Left renal cortex interstitium (tissue), 4 donors: ENCODE measurements at places on chromosomes 1 and 21. TPM values are rescaled to one million over a fixed set of nuclear protein-coding genes. Genes with fewer than 3 reads are reported as not detected.
A peak's percentile ranks its signal among the peaks of the same experiment; 100 is the strongest.

- DNase-seq, result no peak
Observed at GRCh38 chr1:169513208-169513607, 27.5 kb upstream of the SLC19A2 start.

DNA sequence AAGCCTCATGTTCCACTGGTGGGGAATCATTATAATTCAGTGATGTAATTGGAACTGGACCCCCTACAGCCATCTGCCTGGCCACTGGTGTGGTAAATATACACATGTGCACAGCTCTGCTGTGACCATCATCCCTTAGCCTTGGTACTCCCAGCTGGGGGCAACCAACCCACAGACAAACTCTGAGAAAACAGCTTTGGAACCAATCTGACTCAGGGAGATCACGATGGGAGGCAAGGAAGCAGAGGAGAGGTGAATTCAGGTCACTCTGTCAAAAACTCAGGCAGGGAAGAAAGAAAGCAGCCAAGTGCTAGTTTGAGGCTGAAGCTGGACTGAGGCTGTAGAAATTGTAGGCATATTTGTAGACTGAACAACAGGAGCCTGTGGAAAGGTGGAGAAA, 197.8 kb upstream of the GALNT2 start:
- no peak for DNase-seq

GRCh38 chr1:40825435-40825788, 36.8 kb downstream of the CITED4 start:
- DNase-seq, result no peak

DNA sequence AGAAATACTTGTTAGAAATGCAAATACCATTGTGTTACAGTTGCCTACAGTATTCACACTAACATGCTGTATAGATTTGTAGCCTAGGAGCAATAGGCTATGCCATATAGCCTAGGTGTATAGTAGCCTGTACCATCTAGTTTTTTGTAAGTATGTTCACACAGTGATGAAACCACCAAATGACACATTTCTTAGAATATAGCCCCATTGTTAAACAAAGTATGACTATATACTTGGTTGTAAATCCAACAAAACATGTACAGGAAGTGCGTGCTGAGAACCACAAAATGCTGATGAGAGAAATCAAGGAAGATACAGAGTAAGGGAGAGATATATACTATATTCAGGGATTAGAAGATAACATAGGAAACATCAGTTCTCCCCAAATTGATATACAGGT, 92.2 kb downstream of the POU2F1 start:
- no peak for DNase-seq

DNA sequence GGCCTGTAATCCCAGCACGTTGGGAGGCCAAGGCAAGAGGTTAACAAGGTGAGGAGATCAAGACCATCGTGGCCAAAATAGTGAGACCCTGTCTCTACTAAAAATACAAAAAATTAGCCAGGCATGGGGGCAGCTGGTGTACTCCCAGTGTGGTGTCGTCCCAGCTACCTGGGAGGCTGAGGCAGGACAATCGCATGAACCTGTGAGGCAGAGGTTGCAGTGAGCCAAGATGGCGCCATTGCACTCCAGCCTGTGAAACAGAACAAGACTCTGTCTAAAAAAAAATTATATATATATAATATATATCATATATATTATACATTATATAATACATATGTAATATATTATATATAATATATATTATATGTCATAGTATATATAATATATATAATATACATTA, 249.2 kb upstream of the TPTE start:
- DNase-seq, result no peak

DNA sequence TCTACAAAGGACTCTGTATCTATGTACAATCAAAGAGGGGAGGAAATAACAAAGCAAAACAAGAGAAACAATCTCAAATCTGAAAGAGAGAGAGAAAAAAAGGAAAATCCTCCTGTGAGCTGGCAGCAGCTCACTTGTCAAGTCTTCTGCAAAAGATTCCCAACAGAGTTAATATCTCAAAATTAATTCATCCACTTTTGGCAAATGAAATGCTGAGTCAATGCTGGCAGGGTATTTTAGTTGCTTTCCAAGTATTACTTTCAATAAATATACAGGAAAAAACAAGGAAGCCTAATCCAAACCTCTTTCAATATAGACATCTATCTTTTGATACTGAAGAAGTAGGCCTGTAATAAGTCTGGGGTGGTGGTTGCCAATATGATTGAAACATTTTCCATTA, 613.9 kb upstream of the NEGR1 start:
- DNase-seq, result no peak

DNA sequence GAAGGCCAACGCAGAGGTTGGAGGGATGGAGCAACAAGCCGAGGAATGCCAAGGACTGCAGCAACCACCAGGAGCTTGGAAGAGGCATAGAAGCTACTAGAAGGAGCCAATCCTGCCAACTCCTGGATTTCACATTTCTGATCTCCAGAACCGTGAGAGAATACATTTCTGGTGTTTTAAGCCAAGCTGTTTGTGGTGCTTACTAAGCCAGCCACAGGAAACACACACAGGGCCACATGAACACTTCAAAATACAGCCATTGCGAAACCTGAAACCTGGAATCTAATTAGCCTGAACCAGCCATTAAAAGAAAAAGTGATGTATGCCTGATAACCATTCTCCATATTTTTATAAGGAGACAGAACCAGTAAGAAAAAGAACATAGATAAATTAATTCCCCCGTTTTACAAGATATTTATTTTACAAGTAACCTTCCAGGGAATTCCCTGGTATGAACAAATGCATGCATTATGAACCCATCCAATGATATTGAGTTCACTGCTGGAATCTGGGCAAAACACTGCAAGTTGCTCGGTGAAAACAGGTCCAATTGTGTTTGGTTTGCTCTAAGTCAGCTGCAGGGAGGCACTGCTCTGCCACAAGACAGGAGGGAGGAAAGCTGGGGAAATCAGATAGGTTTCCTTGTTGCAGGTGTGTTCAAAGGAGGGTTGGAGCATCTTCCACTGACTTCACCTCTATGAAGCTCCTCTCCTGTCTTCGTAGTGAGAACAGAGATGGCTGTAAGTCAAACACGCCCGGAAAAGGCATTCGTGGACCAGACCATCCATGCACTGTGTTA, 70.2 kb downstream of the ETS2 start:
- no peak for DNase-seq

LCE1B gene
- polyA plus RNA-seq, result not detected

- no peak for DNase-seq
Observed at GRCh38 chr1:3231826-3232225, 162.8 kb downstream of the PRDM16 start.

GRCh38 chr1:1438531-1439381, 3.3 kb downstream of the VWA1 start:
- no peak for DNase-seq

DNA sequence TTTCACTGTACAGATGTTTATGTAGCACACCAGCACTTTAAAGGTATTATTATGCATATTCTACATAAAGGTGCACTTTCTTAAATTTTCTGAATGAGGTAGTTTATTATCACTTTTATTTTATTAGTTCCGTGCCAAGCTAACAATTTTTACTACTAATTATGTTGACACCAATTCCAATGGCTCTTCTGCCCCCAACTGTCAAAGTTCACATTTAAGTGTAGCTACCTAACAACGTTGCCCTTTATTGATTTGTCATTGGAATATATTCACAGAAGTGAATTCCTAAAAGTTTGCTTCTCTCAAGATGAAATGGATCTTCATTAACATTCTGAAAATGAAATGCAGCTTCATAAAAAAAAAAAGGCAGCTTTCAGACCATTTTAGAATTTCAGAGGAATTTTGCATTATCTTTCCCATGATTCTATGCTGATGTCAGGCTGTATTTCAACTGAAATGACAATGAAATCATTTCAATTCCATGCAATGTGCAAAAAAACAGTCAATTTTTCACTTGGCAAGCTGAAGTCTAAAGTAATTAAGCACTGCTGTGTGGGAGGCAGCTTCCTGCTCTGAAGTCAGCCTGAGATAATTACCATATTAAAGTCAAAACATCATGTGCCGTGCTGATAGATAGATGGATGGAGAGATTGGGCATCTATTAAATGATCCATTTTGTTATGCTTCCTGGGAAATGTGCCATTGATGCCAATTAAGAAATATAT, 229.2 kb downstream of the TTLL7 start:
- no peak for DNase-seq

- DNase-seq, result no peak
Observed at GRCh38 chr1:207806531-207807325, 54.9 kb downstream of the CD46 start.

DNA sequence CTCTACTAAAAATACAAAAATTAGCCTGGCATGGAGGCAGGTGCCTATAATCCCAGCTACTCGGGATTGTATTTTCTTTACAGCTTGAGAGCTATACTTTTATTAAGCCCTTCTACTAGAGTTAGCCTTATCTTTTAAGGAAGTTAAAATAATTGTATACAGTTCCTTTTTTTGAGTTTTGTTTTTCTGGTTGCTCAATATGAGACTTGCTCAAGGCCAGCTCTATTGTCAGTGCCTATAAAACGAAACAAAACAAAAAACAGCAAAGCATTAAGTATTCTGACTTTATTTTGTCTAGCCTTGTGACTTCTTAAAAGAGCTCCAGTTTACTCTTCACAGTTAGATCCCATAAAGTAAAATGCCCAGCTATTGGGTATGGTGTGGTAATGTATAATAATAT, 17.2 kb downstream of the PKN2 start:
- no peak for DNase-seq

DNA sequence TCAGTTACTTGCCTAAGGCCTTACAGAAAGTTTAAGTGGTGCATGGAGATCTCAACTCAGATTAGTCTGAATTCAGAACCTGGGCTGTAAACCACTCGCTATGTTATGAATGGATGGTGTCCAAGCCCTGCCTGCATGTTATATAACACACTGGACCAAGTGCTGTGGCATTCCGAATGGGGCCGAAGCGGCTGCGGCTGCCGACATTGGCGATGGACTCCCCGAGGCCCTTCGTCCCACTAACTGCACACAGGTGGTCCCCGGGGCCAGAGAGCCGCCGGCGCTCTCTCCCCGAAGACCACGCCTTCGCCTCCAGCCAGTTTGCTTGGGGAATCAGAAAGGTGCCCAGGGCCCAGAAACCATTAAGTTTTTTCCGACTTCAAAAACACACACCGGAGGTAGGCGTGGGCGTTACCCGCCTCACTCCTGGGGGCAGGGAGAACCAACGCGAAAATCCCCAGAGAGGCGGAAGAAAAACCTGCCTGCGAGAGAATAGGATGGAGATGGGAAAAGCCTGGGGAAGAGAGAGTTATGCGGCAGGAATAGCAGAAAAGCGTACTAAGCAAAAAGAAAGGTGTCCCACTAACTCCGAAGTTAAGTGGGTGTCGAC, 579 bp upstream of the TENT5C start:
- DNase-seq, result peak; percentile 81

DNA sequence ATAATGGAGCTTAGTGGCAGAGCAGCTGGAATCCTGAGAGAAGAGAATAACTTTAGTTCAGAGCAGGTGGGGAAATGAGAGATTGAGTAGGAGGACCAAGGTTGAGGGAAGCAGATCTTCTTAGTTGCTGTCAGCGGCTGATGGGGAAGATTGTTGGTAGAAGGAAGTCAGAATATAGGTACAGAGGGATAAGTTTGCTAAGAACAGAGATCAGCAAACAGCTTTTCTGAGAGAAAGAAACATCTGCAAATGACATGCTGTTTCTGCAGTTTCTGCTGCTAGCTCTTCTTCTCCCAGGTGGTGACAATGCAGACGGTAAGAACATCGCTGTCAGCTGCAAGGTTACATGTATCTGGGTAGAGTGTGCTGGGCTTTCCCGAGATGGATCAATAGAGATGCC, at the start of gene CD1C:
Gene CD1C (plus strand): TSS at position 113 of the 400 bp plus-strand sequence. CDS start 142 bp downstream, at position 255.
- DNase-seq, result no peak

- no peak for DNase-seq
Observed at GRCh38 chr1:83555871-83556270, 443.1 kb downstream of the TTLL7 start.

GRCh38 chr1:230084408-230085177, 17.6 kb downstream of the GALNT2 start:
- no peak for DNase-seq

DNA sequence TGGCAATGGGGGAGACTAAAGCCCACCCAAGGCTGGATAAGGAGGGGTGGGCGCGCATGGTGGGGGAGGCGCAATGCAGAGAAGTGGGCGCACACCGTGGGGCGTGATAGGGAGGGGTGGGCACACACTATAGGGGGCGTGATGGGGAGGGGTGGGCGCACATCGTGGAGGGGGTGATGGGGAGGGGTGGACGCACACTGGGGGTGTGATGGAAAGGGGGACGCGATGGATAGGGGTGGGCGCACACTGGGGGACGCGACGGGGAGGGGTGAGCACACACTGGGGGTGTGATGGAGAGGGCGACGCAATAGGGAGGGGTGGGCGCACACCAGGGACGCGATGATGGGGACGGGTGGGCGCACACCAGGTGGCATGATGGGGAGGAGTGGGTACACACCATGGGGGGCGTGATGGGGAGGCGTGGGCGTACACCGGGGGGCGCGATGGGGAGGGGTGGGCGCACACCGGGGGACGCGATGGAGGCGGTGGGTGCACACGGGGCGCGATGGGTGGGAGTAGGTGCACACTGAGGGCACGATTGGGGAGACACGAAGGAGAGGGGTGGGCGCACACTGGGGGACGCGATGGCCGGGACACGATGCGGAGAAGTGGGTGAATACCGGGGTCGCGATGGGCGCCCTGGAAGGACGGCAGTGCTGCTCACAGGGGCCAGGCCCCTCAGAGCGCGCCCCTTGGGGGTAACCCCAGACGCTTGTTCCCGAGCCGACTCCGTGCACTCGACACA, 929 bp downstream of the SUMO3 start:
- no peak for DNase-seq

- DNase-seq, result no peak
Observed at GRCh38 chr1:201363467-201363866, 14.0 kb downstream of the TNNT2 start.
